ENCODE measurements at places on chromosomes 1 and 21.

GRCh38 chr1:41053316-41053715 lies 31.8 kb upstream of the SLFNL1 start:
- DNase-seq: no peak

GRCh38 chr1:202890392-202890791 lies 1.4 kb upstream of the RABIF start:
- no peak for DNase-seq

GRCh38 chr21:45460011-45460565 lies 55.1 kb downstream of the COL18A1 start:
- no peak for DNase-seq

DNA sequence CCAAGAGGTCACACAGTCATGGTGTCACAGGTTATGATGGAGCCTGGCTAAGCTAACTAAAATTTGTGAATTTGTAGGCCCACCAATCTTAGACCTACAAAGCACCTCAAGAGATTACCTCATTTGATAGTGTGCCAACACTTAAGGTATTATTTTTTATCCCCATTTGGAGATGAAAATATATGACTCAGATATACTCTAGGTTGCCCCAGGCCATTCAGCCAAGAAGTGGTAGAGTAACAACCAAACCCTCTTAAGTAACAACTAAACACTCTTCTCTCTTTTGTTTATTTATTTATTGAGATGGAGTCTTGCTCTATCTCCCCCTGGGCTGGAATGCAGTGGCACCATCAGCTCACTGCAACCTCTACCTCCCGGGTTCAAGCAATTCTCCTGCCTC lies 14.3 kb downstream of the NPL start:
- no peak for DNase-seq

DNA sequence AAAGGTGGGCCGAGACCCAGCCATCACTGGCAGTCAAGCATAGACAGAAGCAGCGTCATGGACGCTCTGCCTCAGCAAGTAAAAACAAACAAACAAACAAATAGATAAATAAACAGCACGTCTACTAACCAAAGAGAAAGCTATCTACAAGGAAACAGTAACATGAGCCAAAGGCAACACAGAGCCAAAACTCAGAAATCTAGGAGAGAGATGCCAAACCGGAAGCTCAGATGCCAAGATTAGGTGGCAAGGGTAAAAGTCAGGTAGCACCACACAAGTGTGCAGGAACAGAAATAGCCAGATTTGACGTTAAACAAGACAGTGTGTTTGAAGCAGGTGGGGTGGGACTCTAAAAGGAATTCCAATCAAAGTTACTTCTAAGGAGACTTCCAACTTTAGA lies 448.3 kb upstream of the NFIA start:
- DNase-seq: no peak

DNA sequence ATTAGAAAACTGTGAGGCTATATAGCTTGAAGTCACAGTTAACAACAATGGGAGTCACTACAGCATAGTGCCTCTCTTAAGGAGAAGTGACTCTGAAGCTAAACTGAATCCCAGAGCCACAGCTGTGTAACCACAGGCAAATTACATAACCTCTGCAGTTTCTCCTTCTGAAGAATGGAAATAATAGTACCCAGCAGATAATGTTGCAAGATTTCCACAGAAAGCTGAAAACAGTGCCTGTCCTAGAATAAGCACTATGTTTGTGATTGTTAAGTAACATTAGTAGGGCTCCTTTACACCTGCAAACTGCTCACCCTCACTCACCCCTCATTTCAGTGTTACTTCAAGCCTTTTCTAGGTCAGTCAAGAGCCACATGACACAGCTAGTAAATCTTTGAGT lies 886.7 kb downstream of the PLA2G4A start:
- no peak for DNase-seq

GRCh38 chr1:33425900-33426299 lies 5.0 kb downstream of the PHC2 start:
- no peak for DNase-seq

- no peak for DNase-seq
These were observed 18.4 kb downstream of the RIT1 start for GRCh38 chr1:155892796-155893195.

DNA sequence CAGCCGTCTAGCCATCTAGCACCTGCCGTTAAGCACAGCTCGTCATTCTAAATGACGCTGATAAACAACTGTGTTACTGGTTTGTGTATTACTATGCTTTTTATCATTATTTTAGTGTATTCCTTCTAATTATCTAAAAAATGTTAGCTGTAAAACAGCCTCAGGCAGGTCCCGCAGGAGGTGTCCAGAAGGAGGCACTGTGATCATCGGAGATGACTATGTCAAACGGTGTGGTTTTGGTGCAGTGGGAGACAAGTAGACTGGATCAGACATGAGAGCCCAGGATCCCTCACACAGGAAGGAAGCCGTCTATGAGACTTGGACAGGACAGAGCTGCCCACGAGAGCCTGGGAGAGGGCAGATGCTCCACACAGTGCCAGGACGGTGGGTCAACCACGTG lies 55.3 kb upstream of the COL6A1 start:
- no peak for DNase-seq

- no peak for DNase-seq
These were observed 26.2 kb downstream of the ZYG11B start for GRCh38 chr1:52752484-52752826.

DNA sequence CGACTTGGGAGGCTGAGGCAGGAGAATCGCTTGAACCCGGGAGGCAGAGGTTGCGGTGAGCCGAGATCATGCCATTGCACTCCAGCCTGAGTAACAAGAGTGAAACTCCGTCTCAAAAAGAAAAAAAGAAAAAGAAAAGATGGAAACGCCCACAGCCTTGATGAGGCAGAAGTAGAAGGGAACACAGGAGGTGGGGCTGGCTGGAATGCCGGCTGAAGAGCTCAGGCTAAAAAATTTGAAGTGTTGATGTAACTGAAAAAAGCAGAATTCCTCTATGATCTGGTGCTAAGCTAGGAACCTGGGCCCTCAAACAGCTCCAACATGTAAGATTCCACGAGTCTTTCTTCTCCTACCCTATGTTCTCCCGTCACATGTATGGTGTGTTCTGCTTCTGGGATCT lies 53.6 kb downstream of the SLC66A1 start:
- no peak for DNase-seq

DNA sequence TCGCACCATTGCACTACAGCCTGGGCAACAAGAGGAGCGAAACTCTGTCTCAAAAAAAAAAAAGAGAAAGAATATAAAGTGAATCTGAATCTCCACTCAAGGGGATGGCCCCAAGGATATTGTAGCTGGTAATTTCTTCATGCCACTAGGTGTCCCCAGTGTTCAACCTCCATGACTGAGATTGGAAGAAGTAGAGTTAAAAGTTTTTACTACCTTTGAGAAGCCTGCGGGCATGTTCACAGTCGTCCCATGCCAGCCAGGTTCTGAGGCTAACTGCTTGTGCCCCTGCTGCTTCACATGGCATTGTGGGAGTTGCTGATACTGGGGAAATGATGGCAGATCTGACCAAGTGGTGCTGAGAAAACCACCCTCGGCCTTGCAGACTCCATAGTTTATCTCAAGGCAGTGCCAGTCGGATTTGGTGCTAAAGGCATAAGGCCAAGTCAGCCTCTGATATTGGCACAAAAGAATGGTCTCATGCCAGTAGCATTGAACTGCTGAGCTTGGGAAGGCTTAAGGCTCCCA lies 10.8 kb upstream of the SHISA4 start:
- DNase-seq: no peak

DNA sequence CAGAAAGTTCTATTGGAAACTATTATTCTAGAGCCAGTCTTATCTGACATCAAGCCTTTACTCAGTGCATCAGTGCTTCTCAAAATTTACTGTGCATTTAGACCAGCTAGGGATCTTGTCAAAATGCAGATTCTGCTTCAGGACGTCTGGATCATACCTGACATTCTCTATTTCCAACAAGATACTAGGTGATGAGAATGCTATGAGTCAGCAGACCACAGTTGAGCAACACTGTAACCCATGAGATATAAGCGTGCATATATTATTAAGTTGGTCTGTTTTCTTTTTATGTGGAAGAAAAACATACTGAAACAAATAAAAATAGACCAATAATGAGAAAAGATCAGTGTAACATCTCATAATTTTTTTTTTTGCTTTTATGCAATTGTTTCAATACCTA lies 40.4 kb upstream of the KCNH1 start:
- no peak for DNase-seq

GRCh38 chr1:172895050-172895460 lies 155.7 kb downstream of the TNFSF18 start:
- DNase-seq: no peak

DNA sequence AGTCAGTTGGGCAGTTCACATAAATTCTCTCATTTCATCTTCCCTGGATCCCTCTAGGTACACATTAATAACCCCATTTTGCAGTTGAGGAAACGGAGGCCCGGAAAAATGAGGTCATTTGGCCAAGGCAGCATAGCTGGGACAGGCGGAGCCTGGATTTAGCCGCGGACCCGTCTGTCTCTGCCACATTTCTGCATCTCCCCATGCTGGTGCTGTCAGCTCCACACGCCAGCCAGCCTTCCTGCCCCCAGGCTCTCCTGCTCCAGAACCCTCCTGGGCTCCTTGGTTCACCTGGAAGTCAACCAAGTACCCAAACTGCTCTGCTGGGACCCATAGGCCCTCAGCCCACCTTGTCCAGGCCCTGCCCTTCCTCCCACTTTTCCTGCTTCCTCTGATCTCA lies 7.6 kb downstream of the FOXO6 start:
- DNase-seq: no peak

DNA sequence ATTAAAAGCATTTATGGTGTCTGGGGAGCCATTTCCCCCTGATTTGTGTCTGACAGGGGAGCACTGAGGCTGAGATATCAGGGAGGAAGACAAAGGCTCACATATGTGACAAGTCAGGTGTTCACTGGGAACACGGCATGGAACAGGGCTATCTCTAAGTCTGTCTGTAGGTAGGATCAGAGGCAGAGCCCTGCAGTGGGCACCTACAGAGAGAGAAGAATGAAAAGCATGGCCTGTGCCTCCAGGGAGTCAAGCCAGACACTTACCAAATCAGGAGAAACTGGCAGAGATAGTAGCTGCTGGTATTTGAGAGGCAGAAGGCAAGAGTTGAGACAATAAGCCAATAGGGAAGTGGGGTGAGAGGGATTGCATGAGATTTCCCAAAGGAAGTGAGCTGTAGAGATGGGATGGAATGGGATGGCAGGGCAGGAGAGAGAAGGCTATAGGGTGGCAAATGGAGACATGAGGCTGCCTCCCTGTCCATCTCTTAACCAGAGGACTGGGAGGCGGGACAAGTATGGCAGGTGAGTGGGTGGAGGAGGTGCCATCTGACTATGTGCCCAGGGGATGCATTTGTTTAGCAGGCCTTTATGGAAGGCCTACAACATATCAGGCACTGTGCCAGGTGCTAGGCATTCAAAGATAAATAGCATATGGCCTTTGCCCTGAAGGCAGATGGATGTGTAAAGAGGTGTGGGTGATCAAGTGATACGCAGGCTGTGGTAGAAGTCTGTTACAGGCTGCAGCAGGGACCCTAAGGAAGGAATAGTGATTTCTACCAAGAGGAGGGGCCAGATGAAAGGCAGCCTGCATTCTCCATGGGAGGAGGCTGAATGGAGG lies 136.2 kb upstream of the IPO9 start:
- no peak for DNase-seq

- no peak for DNase-seq
These were observed 20.5 kb downstream of the SZRD1 start for GRCh38 chr1:16387201-16388188.

- DNase-seq: peak; percentile 4
These were observed 358.1 kb downstream of the LRRIQ3 start for GRCh38 chr1:73839922-73840321.

GRCh38 chr1:87291107-87291506 lies 37.6 kb upstream of the LMO4 start:
- DNase-seq: no peak

- DNase-seq: no peak
These were observed 462 bp upstream of the RXRG start for GRCh38 chr1:165445388-165445787.

DNA sequence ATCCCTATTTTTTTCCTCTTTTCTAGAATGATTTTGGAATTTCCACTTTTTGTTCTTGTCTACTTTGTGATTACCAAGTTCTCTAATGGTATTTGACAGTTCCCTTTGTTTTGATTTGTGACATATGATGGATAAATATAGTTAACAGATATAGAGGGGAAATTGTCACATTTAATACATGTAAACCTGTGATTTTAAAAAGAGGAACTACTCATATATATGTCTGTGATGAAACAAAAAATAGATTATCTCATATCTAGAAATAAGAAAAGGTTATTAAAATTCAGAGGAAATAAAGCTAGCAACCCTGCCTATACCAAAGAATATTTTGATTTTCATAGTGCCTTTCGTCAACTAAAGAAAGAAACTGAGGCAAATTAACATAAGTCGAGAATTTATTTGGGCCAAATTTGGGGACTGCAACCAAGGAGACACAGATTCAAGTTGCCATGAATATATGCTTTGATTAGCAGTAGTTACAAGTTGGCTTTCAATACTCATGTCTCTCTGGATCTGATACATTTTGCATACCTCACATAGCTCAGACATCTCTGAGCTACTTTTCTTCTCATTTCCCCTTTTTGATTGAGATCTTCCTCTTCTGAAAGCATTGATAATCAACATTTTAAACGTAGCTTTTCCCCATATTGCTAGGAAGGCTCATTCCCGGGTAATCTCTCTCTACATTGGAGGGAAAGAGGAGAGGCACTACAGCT lies 15.6 kb upstream of the C21orf91 start:
- DNase-seq: no peak

GRCh38 chr21:46089285-46089684 lies 8.6 kb upstream of the COL6A2 start:
- no peak for DNase-seq

GRCh38 chr1:20370698-20371097 lies 80.0 kb downstream of the VWA5B1 start:
- DNase-seq: no peak

DNA sequence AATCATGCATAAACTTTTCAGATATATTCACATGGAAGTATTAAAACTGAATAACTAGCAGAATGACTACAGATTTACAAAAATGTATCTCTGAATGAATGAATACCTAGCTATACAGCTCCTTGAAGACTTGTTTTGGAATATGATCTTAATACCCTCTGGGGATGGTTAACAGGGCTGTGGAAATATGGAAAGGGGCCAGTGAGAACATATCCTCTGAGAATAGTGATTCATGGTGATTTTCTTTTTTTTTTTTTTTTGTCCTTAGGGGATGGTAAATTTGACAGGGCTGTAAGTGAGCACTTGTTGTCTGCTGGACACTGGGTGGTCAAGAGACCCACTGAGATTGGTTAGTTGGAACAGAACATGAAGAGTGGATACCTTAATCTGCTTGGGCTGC lies 80.7 kb upstream of the HP1BP3 start:
- no peak for DNase-seq

DNA sequence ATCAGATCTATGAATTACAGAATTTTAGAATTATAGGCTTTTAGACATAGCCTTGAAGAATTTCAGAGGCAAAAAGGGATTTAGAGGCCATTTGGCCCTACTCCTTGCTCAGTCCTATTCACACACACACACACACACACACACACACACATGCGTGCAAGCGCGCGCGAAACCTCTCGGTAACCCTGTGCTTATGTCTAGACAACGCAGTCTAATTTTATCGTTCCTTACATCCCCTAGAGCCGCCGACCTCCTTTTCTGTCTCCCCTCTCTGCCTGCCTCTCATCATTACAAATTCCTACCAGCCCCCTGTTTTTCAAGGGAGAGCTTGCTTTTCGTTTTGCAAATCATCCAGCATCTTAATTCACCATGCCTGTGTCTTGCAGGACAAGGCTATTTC lies 252.1 kb downstream of the FOXD2 start:
- no peak for DNase-seq
